ENCODE measurements at places on chromosomes 1 and 21.

DNA sequence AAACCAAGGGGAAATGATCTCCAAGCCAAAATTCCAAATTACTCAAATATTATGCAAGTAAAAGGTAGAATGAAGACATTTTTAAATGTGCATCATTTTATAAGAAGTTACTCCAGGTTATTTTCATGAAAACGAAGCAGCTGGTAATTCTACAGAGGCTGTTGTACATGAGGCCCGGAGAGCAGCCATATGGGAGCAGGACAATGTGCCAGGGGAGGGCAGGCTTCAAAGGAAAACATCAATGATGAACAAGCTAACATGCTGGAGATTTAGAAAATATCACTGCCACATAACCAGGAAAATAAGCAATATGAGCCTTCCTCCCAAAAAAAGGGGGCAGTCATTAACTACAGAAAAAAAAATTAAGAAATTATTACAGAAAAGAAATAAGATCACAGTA lies 109.1 kb downstream of the TIAM1 start:
- DNase-seq, result no peak

GRCh38 chr1:208880433-208881100 lies 636.4 kb upstream of the PLXNA2 start:
- no peak for DNase-seq

DNA sequence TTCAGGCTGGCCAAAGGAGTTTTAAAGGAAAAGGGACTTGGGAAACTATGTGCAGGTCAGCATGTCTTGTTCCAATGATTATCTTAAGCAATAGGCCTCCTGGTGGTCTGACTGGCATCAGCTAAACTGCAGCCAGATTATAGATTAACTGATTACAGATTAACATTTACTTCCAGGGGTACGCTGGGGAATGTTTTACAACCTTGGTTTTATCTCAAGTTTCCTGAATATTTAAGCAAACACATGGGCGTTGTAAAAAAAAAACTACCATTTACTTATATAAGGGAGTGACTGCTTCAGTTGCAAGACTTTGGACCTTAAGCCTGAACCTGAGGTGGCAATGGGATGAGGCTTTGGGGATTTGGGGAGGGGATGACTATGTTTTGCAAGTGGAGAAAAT lies 600.6 kb upstream of the B3GALT2 start:
- DNase-seq, result no peak

DNA sequence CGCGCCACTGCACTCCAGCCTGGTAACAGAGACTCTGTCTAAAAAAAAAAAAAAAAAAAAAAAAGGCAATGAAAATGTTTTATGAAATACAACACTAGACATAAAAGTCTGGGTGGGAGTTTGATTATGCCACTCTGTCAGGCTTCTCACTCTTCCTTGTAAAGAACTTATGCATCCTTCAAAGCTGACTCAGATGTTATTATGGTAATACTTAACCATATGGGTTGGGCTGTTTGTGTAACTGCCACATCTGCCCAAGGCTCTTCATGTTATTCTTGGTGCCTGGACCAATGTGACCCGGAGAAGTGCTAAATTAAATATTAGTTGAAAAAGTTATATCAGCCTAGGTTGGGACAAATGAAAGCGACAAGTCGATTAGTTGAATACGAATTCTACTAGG lies 23.8 kb downstream of the FAM89A start:
- no peak for DNase-seq

- no peak for DNase-seq
Observed at GRCh38 chr1:180932378-180932777, 19.7 kb downstream of the KIAA1614 start.

GRCh38 chr1:210394281-210394821 lies 65.6 kb downstream of the HHAT start:
- DNase-seq, result no peak

Data from NCI-H1436 treated with DMSO at 0.1 percent for 48 hours (cell line).